ENCODE measurements at places on chromosomes 1 and 21. TPM values are rescaled to one million over a fixed set of nuclear protein-coding genes. Genes with fewer than 3 reads are reported as not detected.

DNALI1 gene
- not detected for total RNA-seq

DYNLT5 gene
- not detected for total RNA-seq

C21orf58 gene
- total RNA-seq = 3.7 TPM

LRRC38 gene
- total RNA-seq = not detected

SYCP1 gene
- not detected for total RNA-seq

DIRAS3 gene
- total RNA-seq = not detected

SLC9C2 gene
- not detected for total RNA-seq

ORC1 gene
- 34.8 TPM for total RNA-seq

S100A3 gene
- total RNA-seq = not detected

CHI3L2 gene
- total RNA-seq = 1.8 TPM

CFAP57 gene
- 0.41 TPM for total RNA-seq

WNT9A gene
- 0.05 TPM for total RNA-seq

TPTE gene
- not detected for total RNA-seq

OR2G6 gene
- not detected for total RNA-seq

SPATA1 gene
- total RNA-seq = not detected

YTHDF2 gene
- total RNA-seq = 99.4 TPM

C1orf226 gene
- 0.10 TPM for total RNA-seq

KLF17 gene
- not detected for total RNA-seq

ENAH gene
- 1.3 TPM for total RNA-seq

FYB2 gene
- not detected for total RNA-seq

RIPK4 gene
- 0.20 TPM for total RNA-seq

HAO2 gene
- not detected for total RNA-seq

FAM78B gene
- 0.46 TPM for total RNA-seq

HMCN1 gene
- 0.03 TPM for total RNA-seq

CFAP45 gene
- total RNA-seq = 0.82 TPM

EIF4G3 gene
- total RNA-seq = 43.5 TPM

GJB3 gene
- total RNA-seq = not detected

CD101 gene
- total RNA-seq = 0.65 TPM

PADI2 gene
- total RNA-seq = 0.14 TPM

RHD gene
- total RNA-seq = not detected

HES2 gene
- not detected for total RNA-seq

WNT4 gene
- total RNA-seq = not detected

ABCA4 gene
- not detected for total RNA-seq

GON4L gene
- total RNA-seq = 42.6 TPM

WNT3A gene
- not detected for total RNA-seq

LAD1 gene
- total RNA-seq = 0.21 TPM

FOXO6 gene
- 0.22 TPM for total RNA-seq

YBEY gene
- total RNA-seq = 20.9 TPM

C1orf87 gene
- total RNA-seq = not detected

LHX8 gene
- total RNA-seq = not detected

CD1E gene
- not detected for total RNA-seq

HES3 gene
- total RNA-seq = not detected

CIART gene
- 2.0 TPM for total RNA-seq

LEPR gene
- total RNA-seq = 0.38 TPM

SVBP gene
- total RNA-seq = 10.7 TPM

RABGAP1L gene
- total RNA-seq = 16.9 TPM

SGIP1 gene
- not detected for total RNA-seq

MYBPH gene
- not detected for total RNA-seq

OXCT2 gene
- 2.2 TPM for total RNA-seq

CD48 gene
- 313 TPM for total RNA-seq

BCL2L15 gene
- total RNA-seq = 1.6 TPM

CD1D gene
- not detected for total RNA-seq

DMRTA2 gene
- total RNA-seq = not detected

GNAT2 gene
- total RNA-seq = 1.1 TPM

EXO1 gene
- total RNA-seq = 36.1 TPM

LCE1C gene
- total RNA-seq = not detected

Measured in activated T-cell treated with anti-CD3 and anti-CD28 coated beads, Interleukin-2, amount 50 U/mL, for 4 hours (primary cell).